Germinal center (tissue), 1 donor: ENCODE measurements at places on chromosomes 13 and 19.

GRCh38 chr19:50564229-50565105 lies 3.8 kb downstream of the LRRC4B start:
- no peak for DNase-seq

- peak; percentile 35 for DNase-seq
Measured at GRCh38 chr19:18895038-18895823, 727 bp downstream of the CERS1 start.

- no peak for DNase-seq
Measured at GRCh38 chr13:30382836-30383525, 39.3 kb upstream of the UBE2L5 start.

GRCh38 chr19:57317503-57317902 lies 2.8 kb upstream of the ZNF543 start:
- no peak for DNase-seq

- no peak for DNase-seq
Measured at GRCh38 chr13:112573710-112574109, 14.2 kb downstream of the TUBGCP3 start.

- DNase-seq, result no peak
Measured at GRCh38 chr13:109383683-109384082, 402.7 kb downstream of the IRS2 start.

DNA sequence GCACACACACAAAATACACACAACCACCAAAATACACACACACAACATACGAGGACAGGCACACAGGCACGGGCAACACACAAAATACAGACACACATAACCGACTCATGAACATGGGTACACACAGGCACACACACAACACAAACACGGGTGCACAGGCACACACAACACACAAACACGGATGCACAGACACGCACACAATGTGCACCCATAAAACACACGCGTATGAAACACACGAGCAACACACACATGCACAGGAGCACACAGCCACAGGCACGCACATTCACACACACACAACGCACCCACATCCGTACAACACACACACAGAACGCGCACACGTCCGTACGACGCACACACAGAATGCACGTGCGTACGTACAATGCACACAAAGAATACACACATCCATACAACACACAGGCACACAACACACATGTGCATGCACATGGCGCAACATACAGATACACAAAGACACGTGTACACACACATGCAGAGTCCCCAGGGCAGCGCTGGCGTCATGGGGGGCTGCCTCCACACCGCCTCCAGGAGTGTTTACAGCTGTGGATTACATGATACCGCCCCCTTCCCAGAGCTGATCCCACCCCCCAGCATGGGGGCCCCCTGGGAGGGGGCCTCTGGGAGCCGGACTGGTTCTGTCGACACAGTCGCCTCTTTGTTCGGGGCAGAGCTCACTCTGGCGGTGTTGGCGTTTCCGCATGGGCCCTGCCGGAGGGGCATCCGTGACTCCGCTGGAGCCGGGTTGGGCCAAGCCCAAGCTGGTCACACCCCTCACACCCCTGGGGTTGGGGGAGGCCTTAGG lies 2.9 kb downstream of the SBNO2 start:
- DNase-seq, result no peak
